A673 (cell line): ENCODE measurements at places on chromosomes 3 and 15.

DNA sequence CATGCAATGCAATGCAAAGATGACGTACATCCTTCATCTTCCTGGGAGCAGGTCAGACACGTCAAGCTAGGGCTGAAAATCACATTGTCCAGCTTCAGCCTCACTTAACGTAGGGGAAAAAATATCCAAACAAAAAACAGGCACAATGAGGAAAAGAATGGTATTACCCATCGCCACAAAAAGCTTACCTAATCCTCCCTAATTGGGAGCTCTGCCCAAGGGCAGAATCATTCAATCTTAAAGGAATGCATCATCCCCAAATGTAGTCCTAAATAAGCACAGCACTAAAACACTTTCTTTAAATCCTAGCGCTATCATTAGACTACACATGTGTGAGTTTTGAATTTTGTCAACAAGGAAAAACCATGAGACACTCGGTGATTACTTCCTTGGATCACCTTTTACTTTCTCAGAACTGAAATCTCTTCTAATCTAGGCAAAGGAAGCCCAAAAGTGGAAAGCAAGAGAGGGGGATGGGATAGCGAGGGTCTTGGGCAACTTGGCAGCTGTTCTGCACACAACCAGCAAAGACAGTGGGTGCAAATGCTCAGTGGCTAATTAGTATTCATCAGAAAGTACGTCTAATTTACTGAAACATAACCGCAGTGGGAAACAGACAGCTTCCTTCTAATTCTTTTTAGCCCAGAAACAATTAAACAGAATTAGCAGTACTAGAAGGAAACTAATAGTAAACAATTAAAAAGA, 87.4 kb downstream of the ADAMTS9 start:
- H3K27me3 ChIP-seq = no peaks in the 10 kb centered on the region
- H3K4me3 ChIP-seq = no peak overlapping the region
- no peaks in the 10 kb centered on the region for H3K4me1 ChIP-seq
- no peak overlapping the region for H3K27ac ChIP-seq
- H3K36me3 ChIP-seq = no peaks in the 10 kb centered on the region
- no peak for DNase-seq

DNA sequence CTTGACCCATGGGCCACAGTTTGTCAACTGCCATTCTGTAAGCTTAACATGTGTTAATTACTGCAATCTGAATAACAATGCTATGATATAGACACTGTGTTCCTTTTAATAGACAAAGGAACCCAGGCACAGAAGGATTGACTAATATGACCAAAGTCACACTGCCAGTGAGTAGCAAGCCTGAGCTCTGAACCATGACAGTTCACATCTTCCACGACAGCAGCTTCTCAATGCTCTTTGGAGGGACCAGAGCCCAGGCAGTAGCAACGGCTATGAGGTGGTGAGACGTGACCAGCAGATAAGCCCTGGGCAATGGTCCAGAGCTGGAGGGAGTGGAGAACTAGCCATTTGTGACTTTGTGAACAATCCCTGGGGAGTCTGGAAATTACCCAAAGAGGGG, 19.4 kb downstream of the CA12 start:
- no peak for DNase-seq
- H3K4me3 ChIP-seq = no peak overlapping the region
- no peaks in the 10 kb centered on the region for H3K27me3 ChIP-seq
- no peaks in the 10 kb centered on the region for H3K36me3 ChIP-seq

GRCh38 chr3:43670635-43671522, 19.9 kb upstream of the ABHD5 start:
- no peak overlapping the region for H3K4me3 ChIP-seq
- H3K4me1 ChIP-seq = no peaks in the 10 kb centered on the region
- no peak overlapping the region for H3K27ac ChIP-seq
- no peak for DNase-seq

GRCh38 chr3:182440101-182440500, 353.2 kb upstream of the ATP11B start:
- H3K4me3 ChIP-seq = no peak overlapping the region
- H3K36me3 ChIP-seq = no peaks in the 10 kb centered on the region
- DNase-seq = no peak
- H3K4me1 ChIP-seq = no peaks in the 10 kb centered on the region

- no peaks in the 10 kb centered on the region for H3K36me3 ChIP-seq
- DNase-seq = no peak
- no peaks in the 10 kb centered on the region for H3K27me3 ChIP-seq
- no peak overlapping the region for H3K27ac ChIP-seq
- H3K4me1 ChIP-seq = no peaks in the 10 kb centered on the region
These were observed 28.9 kb downstream of the PLA2G4D start for GRCh38 chr15:42065468-42065867.

DNA sequence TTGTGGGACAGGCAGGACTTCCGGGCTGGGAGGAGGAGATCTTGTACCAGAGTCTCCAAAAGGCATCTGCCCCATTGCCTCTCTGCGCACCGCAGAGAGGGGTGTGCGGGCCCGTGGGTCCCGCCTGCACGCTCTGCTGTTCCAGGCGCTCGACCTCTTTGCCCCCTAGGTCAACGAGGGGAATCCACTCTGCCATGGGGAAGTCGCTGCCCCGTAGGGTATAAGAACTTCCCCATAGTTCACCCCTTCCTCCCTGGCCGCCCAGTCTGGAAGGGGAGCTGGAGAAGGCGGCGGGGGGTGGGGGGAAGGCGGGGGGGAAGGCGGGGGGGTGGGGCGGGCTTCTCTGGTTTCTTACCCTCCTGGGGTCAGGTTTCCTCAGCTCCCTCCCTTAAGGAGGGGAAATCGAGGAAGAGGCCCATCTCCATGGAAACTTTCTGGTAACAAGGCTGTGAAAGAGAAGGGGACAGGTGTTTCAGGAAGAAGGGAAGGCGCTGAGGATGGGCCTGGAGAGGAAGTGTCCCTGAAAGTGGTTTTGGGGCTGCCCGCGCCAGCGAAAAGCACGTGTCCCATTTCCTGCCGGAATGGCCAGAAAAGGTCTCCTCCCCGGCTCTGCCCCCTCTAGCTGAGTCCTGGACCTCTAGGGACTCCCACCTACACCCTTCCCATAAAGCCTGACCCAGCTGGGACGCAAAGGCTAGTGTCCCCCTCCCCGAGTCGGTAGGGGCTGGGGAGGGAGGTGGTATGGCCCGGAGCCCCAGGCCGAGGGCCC, 27.5 kb downstream of the NR1I2 start:
- H3K4me1 ChIP-seq = no peaks in the 10 kb centered on the region
- no peaks in the 10 kb centered on the region for H3K36me3 ChIP-seq
- peak overlapping the region; percentile 31 for H3K4me3 ChIP-seq
- no peak overlapping the region for H3K27ac ChIP-seq

- H3K4me1 ChIP-seq = no peaks in the 10 kb centered on the region
- H3K36me3 ChIP-seq = no peaks in the 10 kb centered on the region
- no peaks in the 10 kb centered on the region for H3K27me3 ChIP-seq
These were observed 19.1 kb downstream of the DNAJB8 start for GRCh38 chr3:128447561-128448013.

DNA sequence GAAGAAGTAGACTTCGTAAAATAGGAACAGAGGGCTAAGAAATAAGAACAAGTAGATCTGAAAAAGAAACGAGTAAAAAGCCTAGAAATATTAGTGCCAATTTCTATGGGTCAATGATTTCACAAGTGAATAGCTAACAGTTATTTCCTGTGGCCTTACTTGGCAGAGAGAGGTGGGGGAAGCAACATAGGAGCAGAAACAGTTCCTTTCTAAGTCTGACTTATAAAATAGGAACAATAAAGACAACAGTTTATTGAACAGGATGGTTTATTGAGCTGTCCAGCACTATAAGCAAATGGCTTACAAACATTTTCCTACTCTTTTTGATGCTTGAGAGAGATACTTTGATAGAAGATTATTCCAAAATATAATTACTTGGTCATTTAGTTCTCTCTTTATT, 37.9 kb downstream of the AGTR1 start:
- no peaks in the 10 kb centered on the region for H3K27me3 ChIP-seq
- no peak overlapping the region for H3K4me3 ChIP-seq
- no peak for DNase-seq
- H3K4me1 ChIP-seq = no peaks in the 10 kb centered on the region

DNA sequence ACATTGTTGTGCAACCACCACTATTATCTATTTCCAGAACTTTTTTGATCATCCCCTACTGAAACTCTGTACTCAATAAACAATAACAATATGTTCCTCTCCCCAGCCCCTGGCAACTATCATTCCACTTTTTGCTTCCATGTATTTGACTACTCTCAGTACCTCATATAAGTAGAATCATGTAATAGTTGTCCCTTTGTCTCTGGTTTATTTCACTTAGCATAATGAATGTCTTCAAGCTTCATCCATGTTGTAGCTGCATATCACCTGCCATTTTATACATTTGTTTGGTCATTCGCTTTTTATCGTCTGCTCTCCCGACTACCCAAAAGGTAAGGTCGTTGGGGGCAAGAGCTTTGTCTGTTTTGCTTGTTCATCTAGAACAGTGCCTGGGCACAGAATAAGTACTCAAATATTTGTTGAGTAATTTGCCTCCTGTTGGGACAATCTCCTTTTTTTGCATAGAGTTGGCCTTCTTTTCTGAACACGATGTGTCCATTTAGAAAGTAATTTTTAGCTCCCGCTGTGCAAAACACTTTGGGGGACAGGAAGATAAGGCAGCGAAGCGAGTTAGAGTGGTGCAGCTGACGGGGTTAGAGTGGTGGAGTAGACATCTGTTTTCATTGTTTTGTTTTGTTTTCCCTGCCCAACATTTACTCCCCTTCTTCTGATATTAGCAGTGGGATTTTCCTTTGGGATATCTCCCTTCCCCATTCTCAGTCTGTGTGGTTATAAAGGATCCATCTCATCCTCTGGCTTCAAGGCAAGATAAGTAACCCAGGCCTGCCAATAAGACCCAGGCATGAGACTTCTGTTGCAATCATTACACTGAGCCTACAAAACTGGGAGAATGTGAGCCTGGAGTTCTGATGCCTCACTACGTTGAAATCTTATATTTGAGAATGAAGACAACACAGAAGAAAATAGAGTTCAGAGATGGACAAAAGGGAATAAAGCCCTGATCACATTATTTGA, 83.4 kb upstream of the RNU6-1 start:
- no peak overlapping the region for H3K4me3 ChIP-seq
- DNase-seq = no peak
- H3K27ac ChIP-seq = no peak overlapping the region

DNA sequence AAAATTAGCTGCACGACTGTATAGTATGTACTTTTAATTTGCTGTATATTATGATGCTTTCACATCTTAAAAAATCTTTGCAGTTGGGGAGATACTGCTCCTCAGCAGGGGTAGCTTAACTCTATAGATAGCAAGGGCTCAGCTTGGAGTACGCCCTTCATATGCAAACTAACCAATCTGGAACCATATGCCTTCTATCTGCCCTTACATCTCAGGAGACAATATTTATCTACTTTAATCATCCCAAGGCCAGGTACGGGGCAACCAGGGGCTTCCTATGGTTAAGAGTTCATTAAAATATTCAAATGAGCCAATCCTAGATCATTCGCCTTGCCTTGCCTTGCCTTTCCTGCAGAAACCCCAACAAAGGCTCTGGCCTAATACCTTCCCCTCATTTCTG, 204.1 kb upstream of the ZBTB20 start:
- no peak overlapping the region for H3K4me3 ChIP-seq
- H3K36me3 ChIP-seq = no peaks in the 10 kb centered on the region
- no peaks in the 10 kb centered on the region for H3K4me1 ChIP-seq
- DNase-seq = no peak
- H3K27me3 ChIP-seq = no peaks in the 10 kb centered on the region

DNA sequence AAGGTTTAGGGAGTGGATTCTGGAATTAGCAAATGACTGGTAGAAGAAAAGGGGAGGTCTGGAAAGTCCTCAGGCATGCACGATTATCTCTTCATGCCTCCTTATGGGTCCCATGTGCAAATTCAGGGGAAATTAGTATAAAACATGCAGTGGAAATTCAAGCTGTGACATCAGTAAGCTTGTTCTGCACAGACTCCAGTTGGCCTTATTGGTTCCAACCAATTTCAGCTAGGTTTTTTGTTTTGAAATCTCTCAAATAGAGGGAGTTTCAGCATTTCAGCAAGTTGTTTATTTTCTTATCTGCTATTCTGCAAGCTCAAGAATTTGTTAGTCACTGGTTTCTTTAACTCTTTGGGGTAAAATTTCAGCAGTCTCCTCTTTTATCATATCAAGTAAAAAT, 774 bp upstream of the TMCO5A start:
- no peaks in the 10 kb centered on the region for H3K4me1 ChIP-seq
- H3K36me3 ChIP-seq = no peaks in the 10 kb centered on the region
- H3K27ac ChIP-seq = no peak overlapping the region
- DNase-seq = no peak
- no peak overlapping the region for H3K4me3 ChIP-seq
